ENCODE measurements at places on chromosomes 2 and 18.

DNA sequence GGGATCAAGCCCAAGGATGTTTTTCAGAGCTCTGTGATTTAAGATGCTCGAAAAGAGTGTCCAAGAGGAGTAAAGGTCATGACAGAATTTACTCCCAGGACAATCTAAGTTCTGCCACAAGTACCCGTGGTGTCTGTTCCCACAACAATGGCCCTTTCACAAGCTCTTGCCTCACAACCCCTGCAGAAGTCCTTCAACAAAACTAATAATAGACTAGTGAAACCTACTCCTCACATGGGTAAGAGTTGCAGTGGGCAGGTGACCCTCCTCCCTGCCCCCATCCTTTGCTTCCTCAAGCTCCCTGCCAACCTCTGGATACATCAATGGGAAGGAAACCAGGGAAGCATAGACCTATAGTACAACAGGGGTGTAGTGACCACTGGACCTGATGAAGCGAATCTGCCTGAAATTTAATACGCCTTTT lies 34.9 kb downstream of the PTCD3 start:
- no peak for DNase-seq

DNA sequence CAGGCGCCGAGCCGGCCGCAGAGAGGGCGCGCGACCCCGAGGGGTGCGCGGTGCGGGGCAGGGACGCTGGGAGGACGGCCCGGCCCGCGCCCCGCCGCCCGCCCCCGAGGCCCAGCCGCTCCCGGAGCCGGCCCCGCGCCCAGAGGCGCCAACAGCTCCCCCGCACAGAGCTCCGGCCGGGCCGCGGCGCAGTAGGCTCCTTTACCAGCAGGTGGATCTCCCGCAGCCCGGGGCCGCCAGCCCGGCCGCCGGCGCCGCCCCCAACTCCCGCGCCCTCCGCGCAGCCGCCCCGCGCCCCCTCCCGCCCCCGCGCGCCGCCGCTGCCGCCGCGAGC lies 258 bp downstream of the MGAT4A start:
- DNase-seq = no peak

- DNase-seq = no peak
These were observed 820.8 kb downstream of the TDRD15 start for GRCh38 chr2:21944536-21944935.

DNA sequence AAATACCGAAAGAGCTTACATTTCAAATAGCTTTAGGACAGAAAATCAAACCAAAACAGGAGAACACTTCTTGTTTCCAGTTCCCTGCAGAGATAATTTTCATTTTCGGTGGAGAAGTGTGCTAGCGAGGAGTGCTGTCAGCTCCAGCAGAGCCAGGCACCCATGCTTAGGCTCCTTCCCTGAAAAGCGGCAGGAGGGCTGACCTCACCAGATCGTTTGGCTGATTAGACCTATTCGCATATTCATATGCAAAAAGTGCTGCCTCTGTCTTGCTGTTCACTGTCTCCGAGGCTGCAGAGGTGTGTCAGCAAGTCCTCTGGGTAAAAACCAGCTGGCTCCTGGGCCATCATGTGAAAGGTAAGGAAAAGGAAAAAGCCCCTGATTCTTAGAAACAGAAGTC lies 225.8 kb upstream of the COPS8 start:
- no peak for DNase-seq

DNA sequence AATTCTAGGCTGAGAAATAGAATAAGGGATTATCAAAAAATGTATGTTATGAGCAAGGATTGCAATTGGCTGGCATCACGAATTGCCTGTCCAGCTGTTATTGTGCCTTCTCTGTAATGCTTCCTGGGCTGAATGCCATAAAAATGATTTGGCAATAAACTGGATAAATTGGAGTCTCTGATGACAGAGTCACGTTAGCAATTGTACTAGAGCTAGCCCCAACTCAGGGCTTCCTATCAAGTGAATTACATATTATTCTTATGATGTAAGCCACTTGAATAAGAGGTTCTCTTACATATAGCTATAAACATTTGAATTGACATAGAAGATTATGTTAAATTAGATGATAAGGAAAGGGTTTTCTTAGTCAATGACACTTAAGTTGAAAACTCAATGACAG lies 607.5 kb upstream of the REG3G start:
- DNase-seq = peak; percentile 24

- DNase-seq = peak; percentile 40
These were observed 44.8 kb upstream of the ANKRD62 start for GRCh38 chr18:12048827-12049175.

GRCh38 chr2:234771980-234772732 lies 179.7 kb upstream of the SH3BP4 start:
- no peak for DNase-seq

DNA sequence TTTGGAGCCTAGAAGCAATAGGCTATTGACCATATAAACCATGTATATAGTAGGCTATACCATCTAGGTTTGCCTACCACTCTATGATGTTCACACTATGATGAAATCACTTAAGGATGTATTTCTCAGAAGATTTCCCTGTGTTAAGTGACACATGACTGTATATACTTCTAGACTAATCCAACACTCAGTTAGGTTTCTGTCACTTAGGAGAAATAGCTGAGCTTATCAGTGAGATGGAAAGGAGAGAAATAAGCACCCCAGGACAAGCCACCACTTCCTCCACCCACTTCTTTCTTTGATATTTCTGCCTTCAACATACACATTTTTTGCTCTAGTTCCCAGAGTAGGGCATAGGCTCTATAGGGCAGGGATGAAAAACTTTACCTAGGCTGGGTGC lies 7.8 kb downstream of the PECR start:
- DNase-seq = no peak

- DNase-seq = no peak
These were observed 313.8 kb upstream of the MMADHC start for GRCh38 chr2:149901231-149901859.

GRCh38 chr18:62514570-62514969 lies 8.3 kb upstream of the ZCCHC2 start:
- no peak for DNase-seq

- DNase-seq = no peak
These were observed 8.4 kb downstream of the SP5 start for GRCh38 chr2:170723446-170723958.

GRCh38 chr2:30113617-30114293 lies 33.1 kb upstream of the YPEL5 start:
- peak; percentile 58 for DNase-seq

- no peak for DNase-seq
These were observed 479.2 kb downstream of the RIT2 start for GRCh38 chr18:42636309-42636708.

GRCh38 chr2:172358691-172359556 lies 68.5 kb upstream of the ITGA6 start:
- no peak for DNase-seq

DNA sequence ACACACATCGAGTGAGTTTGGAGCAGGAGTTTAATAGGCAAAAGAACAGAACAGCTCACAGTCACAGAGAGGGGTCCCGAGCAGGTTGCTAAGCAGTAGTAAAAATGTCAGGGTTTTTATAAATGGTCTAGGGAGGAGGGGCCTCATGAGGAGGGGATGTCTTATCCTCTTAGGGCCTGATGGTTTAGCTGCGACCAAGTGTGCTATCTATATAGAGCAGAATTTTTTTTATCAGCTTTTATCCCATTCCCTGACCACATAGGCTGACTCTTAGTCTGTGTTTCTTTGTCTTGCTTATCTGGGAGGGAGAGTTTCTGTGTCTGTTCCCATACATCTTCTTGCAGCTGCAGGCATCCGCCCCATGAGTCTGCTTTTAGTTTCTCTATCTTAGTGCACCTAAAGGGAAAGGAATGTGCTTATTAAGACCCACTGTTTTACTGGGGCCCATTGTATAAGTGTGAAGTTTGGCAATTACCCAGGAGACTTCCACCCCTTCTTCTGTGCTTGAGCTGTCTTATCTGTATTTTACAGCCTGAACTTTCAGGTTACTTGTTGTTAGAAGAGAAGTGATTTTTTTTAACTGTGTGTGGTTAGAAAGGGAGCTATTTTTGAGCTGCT lies 30.4 kb upstream of the GMCL1 start:
- peak; percentile 29 for DNase-seq

DNA sequence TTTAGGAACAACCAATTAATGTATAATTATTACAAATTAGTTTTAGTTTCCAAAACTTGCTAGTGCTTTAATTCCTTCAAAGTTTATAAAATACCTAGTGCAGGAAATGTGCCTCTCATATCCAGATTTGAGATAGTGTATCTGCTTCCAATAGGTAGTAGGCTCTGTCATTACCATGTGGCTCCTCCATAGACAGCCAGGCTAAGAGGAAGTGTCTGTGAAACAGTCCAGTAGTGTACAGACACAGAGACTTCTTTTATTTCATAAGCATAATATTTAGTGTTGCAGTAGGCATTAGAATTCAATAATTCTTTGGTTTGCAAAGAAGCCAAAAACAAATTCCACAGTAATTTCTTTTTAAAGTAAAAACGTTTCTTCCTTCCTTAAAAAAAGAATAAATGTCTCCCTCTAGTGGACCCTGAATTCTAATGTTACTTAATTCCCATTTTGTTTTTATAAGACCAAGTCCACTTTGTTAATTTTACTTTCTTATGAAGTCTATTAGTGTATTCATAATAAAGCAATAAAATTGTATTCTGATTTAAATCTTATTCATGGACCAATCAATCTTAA lies 101.2 kb downstream of the NEB start:
- no peak for DNase-seq

DNA sequence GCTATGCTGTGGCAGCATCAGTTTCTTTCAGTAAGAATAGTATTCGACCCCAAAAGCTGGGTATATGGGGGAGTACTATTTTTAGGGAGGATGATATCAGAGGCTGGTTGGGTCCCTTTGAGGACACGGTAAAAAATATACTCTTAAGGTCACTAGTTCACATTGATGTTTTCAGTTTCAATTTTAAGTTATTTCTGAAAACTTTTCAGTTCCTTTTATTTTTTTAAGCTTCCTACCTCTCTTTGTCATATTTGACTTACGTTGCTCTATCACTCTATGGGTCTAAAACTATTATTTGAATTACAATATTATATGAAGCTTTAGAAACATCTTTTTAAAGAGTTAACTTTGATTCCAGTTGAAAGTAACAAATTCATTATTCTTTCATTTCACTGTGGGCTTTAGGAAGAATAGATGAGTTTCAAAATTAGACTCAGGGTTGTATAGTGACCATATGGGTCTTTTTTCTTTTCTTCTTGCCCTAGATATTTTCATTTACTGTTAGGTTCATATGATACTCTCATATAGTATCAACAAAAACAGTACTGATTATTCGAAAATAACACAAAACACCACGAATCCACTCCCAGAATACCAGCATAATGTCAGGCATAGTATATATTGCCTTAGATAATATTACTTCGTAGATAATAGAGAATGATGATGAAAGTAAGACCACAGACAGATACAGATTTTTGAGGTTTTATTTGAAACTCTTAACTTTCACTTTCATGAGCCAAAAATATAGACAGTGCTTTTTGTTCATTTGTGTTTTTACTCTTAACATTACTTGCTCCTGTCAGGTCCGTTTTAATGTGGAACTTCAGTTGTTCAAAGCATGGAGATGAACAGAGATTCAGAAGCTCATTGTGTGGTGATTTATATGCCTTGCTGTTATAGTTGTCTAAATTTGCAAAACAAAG lies 9.8 kb downstream of the RMDN2 start:
- no peak for DNase-seq

GRCh38 chr18:26468931-26469340 lies 79.4 kb downstream of the KCTD1 start:
- no peak for DNase-seq

- peak; percentile 23 for DNase-seq
These were observed 223.7 kb downstream of the CYP26B1 start for GRCh38 chr2:71923887-71924533.

DNA sequence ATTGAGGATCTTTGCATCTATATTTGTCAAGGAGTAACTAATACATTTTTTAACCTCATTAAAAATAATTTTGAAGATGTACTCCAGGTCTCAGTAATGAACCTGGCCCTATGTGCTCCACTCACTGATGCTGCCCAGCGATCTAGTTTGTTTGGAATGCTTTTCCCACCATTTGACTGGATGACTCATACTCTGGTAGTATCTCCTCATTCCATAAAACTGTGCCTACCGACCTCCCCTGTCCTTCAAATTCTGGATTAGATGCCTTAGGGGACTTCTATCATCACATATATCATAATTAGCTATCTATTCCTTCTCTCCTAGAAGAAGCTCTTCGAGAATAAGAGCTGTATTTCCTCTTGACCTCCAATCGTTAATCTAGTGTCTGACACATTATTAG lies 83.8 kb downstream of the FAM117B start:
- no peak for DNase-seq

- DNase-seq = no peak
These were observed 379.6 kb downstream of the HRH4 start for GRCh38 chr18:24840051-24840450.

- peak; percentile 34 for DNase-seq
These were observed 11.7 kb upstream of the ACYP2 start for GRCh38 chr2:54103454-54104314.

GRCh38 chr2:233544200-233544610 lies 22.4 kb downstream of the USP40 start:
- no peak for DNase-seq

DNA sequence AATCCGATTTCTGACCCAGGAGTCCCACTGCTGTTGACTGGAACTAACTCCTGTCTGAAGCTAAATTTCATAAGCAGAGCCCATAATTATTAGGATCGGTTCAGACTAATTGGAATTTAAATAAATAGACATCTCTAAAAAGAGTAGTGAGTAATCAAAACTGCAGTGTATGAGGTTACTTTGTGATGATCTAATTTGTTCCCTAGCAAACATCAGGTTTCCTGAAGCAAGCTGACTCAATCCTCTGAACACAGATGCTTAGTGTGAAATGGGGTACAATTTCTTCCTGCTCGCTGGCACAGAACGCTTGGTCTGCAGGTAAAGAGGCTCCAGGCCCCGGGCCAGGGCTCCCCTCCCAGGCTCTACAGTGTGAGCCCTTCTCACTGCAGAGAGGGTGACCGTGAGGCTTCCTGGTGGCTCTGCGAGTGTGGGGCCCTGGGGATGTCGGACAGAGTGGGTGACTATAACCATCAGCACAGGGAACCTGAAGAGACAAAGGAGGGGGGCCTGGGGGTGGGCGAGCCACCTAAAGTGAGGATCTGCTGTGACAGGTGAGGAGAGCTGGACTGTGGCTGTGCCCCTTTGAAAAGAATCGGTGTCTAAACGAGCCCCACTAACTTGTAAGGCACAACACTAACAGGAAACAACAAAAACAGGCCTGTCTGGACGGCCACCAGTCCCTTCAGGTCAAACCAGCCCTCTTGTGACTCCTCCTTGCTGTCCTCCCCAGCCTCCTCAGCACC lies 20.2 kb downstream of the CHST10 start:
- DNase-seq = no peak

DNA sequence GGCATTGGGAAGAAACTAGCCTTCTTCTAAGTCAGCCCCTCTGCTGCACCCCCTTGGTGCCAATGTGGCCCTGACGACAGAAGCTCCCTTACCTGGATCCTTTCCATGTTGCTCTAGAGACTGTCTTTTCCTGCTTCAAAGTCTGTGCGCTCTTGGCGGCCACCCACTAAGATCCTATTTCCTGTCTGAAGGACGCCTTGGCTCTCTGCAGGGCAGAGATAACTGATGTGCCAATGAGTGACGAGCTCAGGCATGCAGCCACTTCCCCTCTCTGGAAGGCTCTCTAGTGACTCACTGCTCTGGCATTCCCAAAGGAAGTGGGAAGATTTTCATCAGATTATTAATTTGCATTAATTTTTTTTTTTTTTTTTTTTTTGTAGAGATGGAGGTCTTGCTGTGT lies 273.5 kb downstream of the CDH20 start:
- DNase-seq = peak; percentile 66

Data from retinal pigment epithelial cell (primary cell).